ENCODE measurements at places on chromosomes 11 and 22.
A peak's percentile ranks its signal among the peaks of the same experiment; 100 is the strongest.

- DNase-seq: no peak
These were observed 69.7 kb downstream of the ETS1 start for GRCh38 chr11:128517451-128518230.

DNA sequence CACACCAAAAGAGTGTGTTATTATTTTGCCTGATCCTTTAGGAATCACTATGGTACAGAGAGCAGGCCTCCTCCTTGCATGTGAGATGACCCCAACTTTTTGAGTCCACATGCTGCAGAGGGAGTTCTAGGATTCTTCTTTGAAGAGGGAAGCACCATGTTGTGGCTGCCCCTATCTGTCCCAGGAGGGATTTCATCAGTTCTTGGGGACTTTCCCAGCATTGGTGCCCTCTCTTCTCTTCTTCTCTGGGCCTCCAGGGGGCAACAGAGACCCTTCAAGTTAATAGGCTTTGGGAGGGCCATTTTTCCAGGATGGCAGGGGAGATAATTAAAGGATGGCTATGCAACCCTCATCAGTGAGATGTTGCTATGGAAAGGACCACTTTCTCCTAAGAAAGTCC, 3.6 kb downstream of the MMP1 start:
- peak; percentile 12 for DNase-seq

DNA sequence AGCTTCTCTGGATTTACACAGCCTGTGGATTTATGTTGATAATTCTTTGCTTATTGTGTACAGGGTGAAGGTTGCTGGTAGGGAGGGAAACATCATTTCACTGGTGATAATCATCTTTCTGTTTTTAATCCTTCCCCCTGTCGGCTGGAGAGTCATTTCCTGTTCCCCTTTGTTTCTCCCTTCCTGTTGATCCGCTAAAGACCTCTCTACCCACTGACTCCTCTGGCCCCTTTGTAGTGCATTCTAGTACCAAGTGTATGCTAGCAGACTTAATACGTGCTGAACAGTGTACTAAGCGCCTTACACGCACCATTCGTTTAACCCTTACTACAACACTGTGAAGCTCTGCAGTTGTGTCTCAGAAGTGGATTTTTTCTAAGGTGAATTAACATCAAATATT, 19.0 kb upstream of the OR9Q1 start:
- no peak for DNase-seq

DNA sequence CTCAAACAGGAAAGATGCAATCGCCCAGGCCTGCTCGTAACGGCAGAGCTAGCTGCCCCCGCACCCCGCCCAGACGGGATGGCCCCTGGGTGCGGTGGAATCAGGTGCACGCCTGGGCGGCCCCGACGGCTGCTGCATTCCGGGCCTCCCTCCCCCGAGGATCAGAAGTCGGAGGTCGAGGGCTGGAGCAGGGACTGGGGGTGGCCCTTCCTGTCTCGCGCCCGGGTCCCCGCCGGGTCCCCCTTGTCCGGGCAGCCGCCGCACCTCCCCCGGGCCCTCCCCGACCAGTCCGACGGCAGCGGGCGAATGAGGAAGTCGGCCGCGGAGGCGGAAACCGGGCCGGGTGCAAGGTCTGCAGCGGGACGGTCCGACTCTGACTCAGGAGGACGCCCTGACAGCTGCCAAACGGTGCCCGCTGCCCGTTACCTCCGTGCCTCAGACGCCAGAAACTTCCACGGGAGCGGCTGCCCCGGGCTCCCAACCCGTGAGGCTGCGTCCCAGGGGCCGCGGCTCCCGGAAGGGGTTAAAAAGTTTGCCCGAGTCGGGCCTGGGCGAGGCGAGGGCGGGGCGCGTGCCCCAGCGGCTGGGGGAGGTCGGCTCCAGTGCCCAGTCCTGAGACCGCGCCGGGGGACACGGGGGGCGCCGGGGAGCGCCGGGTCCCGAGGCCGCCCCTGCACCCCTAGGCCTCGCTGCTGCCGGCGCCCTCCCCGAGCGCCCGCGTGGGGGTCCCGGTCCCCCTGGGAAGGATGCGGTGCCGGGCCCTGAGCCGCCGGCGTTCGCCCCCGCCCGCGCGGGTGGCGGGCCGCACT, 663 bp downstream of the MYH9 start:
- no peak for DNase-seq

- no peak for DNase-seq
These were observed 4.1 kb downstream of the RFPL2 start for GRCh38 chr22:32200752-32201151.

- no peak for DNase-seq
These were observed 20.6 kb upstream of the ALDH3B2 start for GRCh38 chr11:67694875-67695555.

DNA sequence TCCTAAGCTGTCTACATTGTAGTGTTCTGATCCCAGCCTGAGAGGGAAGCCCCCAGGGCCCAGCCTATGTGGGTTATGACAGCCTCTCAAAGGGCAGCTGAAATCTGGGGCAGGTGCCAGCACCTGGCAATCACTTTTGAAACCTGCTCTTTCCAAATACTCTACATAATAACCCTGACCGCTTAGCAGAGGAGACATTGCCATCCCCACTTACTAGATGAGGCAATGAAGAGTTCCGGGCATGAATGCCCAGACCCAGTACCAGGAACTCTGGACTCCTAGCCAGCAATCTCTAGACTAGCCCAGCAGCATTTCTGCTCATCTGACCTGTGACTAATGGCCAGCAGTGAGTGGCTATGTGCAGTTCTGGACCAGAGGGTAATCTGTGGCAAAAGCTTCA, 412.4 kb upstream of the CADM1 start:
- DNase-seq: no peak

- no peak for DNase-seq
These were observed 76.9 kb upstream of the CTSC start for GRCh38 chr11:88414385-88414861.

Data from hepatic stellate cell (primary cell).